ENCODE measurements at places on chromosomes 3 and 15.
A peak's percentile ranks its signal among the peaks of the same experiment; 100 is the strongest.

GRCh38 chr15:68346979-68347378 lies 69.4 kb downstream of the FEM1B start:
- DNase-seq, result no peak

DNA sequence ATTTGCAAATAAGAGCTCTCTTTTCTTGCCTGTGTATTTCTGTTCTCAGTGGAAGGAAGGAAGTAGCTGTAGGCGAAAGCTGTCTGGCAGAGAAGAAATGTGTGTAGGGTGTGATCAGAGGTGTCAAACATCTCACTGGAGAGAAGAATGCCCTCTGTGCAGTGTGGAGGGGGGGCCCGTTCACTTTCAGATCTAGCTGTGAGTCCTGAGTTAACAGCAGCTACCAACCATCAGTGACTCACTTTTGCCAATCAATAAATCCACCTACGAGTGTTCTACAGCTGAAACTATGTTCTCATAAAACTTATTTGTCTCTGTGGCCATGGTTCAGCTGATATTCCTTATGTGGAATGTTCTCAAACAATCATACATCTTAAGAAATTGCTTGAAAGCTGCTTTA lies 103.7 kb downstream of the FRMD4B start:
- DNase-seq, result no peak

DNA sequence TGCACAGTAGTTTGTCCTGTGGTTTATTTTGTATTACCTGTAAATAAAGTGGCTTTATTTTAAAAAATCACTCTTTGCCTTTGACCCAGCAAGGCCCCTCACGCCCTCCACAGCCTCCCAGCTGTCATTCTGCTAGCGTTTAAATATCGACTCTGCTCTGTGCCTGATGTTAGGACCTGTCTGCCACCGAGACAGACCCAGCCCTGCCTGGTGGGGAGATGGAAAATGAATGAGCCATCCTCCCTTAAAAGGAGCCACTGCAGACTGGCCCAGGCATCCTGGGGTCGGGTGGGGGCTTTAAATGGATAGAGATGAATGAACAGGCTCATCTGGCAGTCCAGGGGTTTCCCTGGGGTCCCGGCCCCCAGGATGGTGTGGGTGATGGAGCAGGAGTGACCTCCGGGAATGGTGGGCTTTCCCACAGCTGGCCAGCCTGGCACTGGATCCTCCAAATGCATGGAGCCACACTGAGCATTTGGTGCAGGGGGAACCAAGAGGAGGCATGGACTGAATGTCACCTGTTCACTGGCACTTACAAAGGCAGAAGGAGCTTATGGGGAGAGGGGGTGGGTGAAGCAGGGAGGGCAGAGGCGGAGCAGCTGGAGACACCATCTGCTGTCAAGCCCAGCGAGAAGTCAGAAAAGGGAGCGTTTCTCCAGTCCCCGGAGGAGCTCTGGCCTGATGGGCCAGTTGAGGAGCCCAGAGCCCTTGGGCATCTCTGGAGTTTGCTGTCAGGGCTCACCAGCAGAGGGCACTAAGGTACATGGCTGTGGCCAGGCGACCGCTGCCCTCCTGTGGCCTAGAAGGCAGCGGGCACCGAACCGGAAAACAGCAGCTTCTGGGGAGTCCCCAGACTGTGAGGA lies 11.9 kb downstream of the GRM2 start:
- DNase-seq, result peak; percentile 87

DNA sequence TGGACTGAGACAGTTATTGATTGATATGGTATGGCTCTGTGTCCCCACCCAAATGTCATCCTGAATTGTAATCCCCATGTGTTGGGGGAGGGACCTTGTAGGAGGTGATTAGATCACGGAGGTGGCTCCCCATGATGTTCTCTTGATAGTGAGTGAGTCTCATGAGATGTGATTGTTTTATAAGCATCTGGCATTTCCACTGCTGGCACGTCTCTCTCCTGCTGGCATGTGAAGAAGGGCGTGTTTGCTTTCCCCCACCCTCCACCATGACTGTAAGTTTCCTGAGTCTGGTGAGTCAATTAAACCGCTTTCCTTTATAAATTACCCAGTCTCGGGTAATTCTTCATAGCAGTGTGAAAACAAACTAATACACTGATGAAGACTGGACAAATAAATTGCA lies 105.6 kb upstream of the MELTF start:
- no peak for DNase-seq

GRCh38 chr3:160691962-160692361 lies 15.0 kb downstream of the ARL14 start:
- no peak for DNase-seq

GRCh38 chr3:156811089-156811862 lies 14.9 kb upstream of the LEKR1 start:
- DNase-seq, result no peak

GRCh38 chr15:39056357-39056756 lies 491.7 kb upstream of the RASGRP1 start:
- no peak for DNase-seq

- no peak for DNase-seq
Observed at GRCh38 chr3:103127737-103128136, 692.9 kb downstream of the ZPLD1 start.

DNA sequence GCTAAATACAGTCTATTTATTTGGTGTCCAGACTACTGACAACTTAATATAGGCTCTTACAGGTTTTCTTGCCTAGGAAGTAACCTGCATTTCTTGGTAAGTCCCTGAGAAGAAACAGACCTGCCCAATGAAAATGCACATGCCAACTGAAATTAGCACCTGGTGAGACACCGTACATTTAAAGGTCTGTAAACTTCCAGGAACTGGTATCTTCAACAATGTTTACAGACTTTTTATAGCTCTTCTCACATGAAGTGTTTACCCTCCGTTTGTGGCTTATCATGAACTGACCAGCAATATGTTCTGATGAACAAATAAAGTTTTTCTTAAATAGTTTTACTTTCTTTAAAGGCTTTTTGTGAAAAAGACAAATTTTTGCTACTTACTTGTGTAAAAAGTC lies 93.3 kb downstream of the PCCB start:
- DNase-seq, result no peak

GRCh38 chr15:101204739-101205535 lies 46.9 kb downstream of the CHSY1 start:
- no peak for DNase-seq

GRCh38 chr3:106380232-106380631 lies 511.4 kb upstream of the CBLB start:
- DNase-seq, result no peak

GRCh38 chr3:182216311-182216970 lies 504.7 kb downstream of the SOX2 start:
- DNase-seq, result no peak

- no peak for DNase-seq
Observed at GRCh38 chr15:51579012-51579411, 43.6 kb downstream of the DMXL2 start.

- DNase-seq, result no peak
Observed at GRCh38 chr15:67914537-67915460, 75.0 kb upstream of the RNU6-1 start.

DNA sequence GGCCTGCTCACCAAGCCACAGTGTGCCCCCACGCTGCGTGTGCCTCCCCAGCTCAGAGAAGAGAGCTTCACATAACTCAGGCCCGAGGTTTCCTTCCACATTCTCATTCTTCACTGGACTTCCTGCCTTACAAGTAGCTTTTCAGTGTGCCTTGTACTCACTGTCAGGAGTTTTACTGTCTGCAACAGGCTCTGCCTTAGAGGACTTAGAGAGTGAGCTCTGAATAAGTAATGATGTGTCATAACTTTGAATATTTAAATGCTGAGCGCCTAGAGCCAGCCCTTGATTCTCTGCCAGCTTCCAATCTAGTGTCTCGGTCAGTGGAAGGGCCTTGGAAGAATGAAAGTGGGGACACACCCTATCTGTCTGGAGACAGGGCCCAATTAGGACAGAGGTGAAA lies 41.8 kb downstream of the ITGB5 start:
- no peak for DNase-seq

DNA sequence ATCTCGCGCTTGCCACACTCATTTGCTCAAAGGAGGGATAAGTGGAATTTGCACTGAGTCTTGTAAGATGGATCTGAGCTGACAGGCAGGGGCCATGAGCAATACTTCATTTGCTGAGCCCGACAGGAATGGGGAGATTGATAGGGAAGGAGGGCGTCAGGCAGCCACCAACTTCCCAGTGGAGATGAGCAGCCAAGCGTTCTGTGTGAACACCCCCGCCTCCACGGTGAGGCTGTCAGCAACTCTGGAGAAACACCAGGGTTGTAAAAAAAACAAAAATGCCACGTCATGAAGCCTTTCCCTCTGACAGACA lies 36.8 kb downstream of the TLE3 start:
- no peak for DNase-seq

GRCh38 chr3:169754711-169755110 lies 10.1 kb downstream of the TERC start:
- DNase-seq, result no peak

- no peak for DNase-seq
Observed at GRCh38 chr3:45178183-45179023, 32.2 kb upstream of the CDCP1 start.

GRCh38 chr3:41525303-41526064 lies 326.2 kb downstream of the CTNNB1 start:
- no peak for DNase-seq

- no peak for DNase-seq
Observed at GRCh38 chr3:74403307-74403706, 211.2 kb downstream of the CNTN3 start.

- DNase-seq, result no peak
Observed at GRCh38 chr15:29018995-29019976, 133.5 kb downstream of the APBA2 start.

DNA sequence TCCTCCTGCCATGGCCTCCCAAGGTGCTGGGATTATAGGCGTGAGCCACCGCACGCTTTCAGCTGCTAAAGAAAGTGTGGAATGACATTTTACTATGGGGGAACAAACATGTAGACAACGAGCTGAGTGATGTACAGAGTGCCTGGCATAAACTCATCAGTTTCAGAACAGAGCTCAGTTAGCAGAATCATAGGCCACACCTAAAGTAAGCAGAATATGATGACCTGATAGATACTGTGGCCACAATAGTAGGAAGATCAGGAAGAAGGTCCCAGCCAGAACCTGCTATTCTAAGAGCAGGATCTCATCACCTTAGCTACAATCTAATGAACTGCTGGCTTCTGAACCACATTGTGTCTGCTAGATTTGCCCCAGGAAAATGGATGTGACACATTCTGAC lies 158.3 kb downstream of the TPRG1 start:
- no peak for DNase-seq

DNA sequence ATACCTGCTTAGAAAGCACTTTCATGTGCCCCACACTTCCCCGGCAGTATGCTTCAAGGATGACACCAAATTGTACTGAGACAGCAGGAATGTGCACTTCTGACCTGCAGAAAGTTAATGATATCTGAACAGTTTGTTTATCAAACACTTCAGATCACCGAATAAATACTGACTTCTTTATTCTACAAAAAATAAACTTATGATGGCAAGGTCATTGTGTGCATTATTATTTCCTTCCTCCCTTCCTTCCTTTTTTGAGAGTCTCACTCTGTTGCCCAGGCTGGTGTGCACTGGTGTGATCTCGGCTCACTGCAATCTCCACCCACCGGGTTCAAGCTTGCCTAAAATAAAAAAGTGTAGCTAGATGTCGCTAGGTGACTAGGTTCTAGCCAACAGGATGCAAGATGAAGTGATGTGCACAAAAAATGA lies 80.3 kb downstream of the FAIM start:
- DNase-seq, result peak; percentile 77

DNA sequence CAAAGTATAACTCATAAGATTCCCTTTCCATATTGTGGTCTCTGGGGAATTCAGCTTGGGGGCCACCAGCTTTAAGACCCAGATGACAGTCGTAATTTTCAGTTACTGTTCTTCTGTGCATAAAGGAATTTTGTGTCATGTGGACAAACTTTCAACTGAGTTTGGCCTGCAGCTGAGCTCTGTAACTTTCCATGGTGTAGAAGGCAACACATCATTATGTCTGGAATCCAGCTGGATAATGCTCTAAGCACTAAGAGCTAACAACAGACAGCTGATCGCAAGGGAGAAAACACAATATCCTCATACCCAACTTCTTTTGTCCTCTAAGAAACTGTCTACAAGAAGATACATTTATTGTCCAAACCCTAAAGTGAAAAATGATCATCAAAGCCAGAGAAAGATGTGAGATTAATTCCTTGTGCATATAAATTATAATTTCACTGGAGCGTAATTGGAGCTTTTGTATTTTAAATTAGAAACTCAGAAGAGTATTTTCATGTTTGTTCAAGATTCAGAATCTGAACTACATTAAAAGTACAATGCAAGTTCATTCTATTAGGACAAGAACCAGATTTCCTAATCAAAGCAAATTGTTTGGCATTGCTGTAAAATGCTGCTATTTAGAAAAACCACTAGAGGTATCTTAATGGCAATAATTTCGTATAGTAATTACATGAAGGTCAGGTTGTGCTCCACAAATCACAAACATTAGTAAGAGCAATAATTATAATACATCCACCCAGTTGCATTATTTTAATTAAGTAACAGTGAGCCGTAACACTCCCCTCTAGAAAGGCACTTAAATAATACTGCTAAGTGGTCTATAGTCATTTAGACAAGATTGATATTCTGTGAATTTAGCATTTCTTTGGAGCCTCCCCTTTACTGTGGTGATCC lies 218.8 kb downstream of the ATP8B4 start:
- DNase-seq, result no peak

DNA sequence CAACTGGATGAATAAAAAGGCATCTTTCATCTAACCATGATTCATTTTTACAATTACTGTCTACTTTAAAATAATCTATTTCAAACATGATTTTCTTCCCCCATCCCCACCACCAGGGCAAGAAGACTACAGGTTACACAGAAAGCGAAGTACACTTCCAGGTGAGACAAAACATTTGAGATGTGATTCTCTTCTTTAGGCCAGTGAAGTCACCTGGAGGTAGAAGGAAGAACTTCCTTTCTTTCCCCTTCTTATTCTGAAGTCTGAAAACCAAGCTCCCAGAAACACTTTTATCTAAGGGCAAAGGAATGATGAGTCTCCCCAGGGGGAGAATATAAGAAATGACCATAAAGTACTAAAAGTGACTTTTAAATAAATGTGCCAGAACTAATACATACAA lies 36.7 kb downstream of the SHQ1 start:
- no peak for DNase-seq

DNA sequence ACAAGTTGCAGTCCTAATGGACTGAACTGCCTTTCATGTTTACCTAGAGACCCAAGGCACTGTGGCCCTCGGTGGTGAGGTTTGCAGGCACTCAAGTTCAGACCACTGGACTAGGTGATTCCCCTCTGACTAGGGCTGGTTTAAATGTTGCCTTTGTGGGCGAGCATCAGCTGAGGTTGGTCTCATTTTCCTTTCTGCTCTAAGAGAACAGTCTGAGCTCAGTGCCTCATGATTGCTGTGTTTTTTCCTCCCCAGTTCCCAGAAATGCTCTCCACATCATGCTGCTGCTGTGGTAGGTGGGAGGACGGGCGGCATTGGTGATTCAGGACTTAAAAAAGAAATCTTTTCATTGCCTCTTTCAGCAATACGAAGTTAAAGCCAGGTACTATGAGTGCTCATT lies 237.2 kb downstream of the MBNL1 start:
- no peak for DNase-seq

DNA sequence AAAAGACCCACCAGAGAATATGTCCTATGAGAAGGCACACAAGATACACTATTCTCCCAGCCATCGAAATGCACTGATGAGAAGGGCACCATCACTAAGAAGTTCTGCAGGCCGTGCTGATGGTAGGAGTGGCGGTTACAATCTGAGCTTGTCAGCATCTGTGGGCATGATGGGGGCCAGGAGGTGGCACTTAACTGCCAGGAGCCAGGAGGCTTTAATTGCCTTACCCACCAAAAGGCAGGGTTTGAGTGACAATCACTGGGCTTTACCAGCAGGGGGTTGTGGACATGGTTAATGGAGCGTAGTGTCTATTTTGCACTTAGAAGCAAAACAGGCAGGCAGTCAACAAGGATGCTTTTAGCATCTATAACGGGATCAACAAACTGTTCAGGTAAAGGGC lies 16.0 kb upstream of the SQOR start:
- DNase-seq, result peak; percentile 41

Measured in RPMI8226 (cell line).